Naive B cell (primary cell): ENCODE measurements at places on chromosomes 7 and 10.

DNA sequence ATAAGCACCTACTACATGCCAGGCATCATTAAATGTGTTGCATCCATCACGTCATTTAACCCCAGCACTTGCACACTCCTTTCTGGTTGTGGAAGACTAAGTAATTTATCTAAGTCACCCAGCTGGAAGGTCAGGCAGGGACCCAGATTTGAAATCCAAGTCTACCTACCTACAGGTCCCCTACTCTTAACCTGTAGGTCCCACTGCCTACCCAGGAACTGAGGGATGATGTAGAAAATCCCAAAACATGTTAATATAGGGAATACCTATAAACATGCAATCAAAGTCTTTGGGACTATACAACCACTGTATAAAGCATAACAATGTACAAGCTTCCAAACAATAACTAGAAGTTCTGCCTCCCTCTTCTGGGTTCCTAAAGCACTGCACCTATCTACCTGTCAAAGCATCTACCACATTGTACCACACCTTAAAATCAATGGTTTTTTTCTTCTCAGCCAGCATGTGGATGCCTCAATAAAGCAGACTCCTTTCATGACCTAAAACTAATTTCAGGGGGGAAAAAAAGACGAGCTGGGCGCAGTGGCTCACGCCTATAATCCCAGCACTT, 5.6 kb downstream of the IL6 start:
- H3K36me3 ChIP-seq: peaks cover 27% of the 10 kb centered on the region
- no peak for DNase-seq

DNA sequence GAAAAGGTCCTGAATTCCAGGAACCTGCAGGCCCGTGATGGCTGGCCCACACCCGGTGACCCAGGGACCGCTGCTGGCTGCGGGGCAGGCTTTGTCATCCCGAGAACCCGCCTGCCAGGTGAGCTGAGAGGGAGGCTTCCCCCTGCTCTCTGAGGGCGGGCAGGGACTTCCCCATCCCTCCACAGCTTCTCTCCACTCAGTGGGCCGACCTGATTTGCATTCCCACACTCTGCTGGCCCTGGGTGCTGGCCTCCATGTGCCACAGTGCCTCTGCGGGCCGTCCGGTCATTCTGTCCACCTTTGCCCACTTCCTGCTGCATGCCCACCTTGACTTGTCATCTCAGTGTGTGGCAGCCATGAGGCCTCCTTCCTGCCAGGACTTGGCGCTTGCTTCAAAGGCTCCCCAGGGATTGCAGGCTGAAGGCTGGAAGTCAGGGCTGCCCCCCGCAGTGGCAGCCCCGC, 35.3 kb downstream of the PALD1 start:
- H3K36me3 ChIP-seq: no peaks in the 10 kb centered on the region
- no peaks in the 10 kb centered on the region for H3K27me3 ChIP-seq
- H3K27ac ChIP-seq: no peak overlapping the region
- peak; percentile 29 for DNase-seq

DNA sequence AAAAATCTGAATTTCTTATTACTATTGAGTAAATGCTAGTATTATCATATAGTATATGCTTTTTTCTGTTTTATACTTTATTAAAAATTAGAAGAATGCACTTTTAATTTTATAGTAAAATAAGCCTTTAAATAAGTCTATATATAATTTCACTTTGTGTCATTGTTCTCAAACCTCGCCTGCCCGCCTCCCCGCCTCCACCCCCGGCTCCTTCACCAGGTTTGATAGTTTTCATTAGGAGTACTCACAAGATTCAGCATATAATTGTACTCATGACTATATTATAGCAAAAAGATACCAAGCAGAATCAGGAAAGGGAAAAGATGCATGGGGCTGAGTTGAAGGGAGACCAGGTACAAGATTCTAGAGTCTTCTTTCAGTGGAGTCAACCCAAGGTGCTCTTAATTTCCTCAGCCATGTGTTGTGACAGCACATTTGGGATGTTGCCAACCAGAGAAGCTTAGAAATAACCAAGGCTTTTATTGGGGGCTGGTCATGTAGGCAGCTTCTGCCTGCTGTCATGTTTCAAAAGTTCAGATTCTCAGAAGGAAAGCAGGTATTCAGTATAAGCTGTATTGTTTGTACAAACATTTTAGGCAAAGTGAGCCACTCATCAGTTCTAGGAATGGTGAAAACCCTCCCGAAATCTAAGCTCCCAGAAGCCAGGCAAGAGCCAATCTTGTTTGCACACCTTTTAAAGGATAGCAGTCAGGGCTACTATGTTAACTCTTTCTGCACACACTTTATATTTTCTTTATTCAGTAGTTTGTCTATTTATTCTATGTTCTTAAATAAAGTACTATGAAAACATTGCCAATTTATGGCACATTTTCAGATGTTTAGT, 12.3 kb downstream of the NHLRC2 start:
- peaks cover 10% of the 10 kb centered on the region for H3K36me3 ChIP-seq
- no peak for DNase-seq
- no peak overlapping the region for H3K4me3 ChIP-seq
- H3K27ac ChIP-seq: no peak overlapping the region
- H3K4me1 ChIP-seq: peaks cover 13% of the 10 kb centered on the region

- no peak overlapping the region for H3K4me3 ChIP-seq
- H3K27me3 ChIP-seq: no peaks in the 10 kb centered on the region
- H3K4me1 ChIP-seq: peaks cover 6% of the 10 kb centered on the region
- DNase-seq: peak; percentile 58
- H3K36me3 ChIP-seq: no peaks in the 10 kb centered on the region
Measured at GRCh38 chr10:89029785-89030437, 39.3 kb downstream of the FAS start.

DNA sequence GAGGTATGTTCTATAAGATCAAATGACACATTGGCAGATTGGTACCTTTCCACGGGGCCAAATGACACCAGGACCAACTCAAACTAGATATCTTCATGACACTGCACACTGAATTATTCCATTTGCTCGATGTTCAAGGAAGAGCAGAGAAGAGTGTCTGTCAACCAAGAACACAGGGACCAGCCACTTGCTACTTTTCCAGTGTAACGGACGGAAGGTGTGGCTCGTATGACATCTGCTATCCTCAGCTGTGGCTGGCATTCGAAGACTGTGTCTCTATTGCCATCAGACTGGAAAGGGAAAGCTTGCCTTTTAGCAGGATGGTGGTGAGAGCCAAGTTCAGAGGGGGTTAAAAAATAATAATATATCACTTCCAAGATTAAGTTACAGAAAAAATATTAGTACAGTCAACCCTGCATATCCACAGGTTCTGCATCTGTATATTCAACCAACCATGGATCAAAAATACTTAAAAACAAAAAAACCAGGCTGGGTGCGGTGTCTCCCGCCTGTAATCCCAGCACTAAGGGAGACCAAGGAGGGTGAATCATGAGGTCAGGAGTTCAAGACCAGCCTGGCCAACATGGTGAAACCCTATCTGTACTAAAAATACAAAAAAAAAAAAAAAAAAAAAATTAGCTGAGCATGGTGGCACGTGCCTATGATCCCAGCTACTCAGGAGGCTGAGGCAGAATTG, 237.1 kb downstream of the PRPF18 start:
- H3K27ac ChIP-seq: no peak overlapping the region
- no peak overlapping the region for H3K4me3 ChIP-seq

- H3K36me3 ChIP-seq: no peaks in the 10 kb centered on the region
- H3K27me3 ChIP-seq: no peaks in the 10 kb centered on the region
- no peaks in the 10 kb centered on the region for H3K4me1 ChIP-seq
- H3K27ac ChIP-seq: no peak overlapping the region
- DNase-seq: no peak
Measured at GRCh38 chr7:75018570-75019364, 54.3 kb downstream of the CASTOR2 start.
